ENCODE measurements at places on chromosomes 5 and 9.

- DNase-seq = no peak
These were observed 63.4 kb downstream of the ANKRD33B start for GRCh38 chr5:10627160-10627701.

DNA sequence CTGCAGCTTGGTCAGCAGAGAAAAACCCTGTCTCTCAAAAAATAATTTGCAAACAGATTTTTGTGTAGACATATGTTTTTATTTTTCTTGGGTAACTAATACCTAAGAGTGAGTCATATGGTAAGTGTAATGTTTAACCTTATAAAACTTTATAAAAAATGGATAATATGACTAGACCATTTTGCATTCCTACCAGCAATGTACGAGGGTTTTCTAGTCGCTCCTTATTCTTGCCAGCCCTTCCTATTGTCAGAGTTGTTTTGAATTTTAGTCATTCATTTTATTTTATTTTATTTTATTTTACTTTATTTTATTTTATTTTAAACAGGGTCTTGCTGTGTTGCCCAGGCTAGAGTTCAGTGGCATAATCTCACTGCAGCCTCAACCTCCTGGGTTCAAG lies 37.8 kb downstream of the RABGAP1 start:
- DNase-seq = no peak

GRCh38 chr5:146675636-146676035 lies 159.6 kb upstream of the GPR151 start:
- DNase-seq = peak; percentile 79

GRCh38 chr5:139468421-139468931 lies 2.3 kb upstream of the SMIM33 start:
- DNase-seq = no peak

GRCh38 chr5:28903643-28904042 lies 1865.3 kb upstream of the CDH9 start:
- DNase-seq = no peak

GRCh38 chr9:69949396-69949795 lies 94.3 kb upstream of the MAMDC2 start:
- DNase-seq = no peak

Measured in SK-N-DZ (cell line).